ENCODE measurements at places on chromosomes 16 and 17.

- DNase-seq, result no peak
Measured at GRCh38 chr16:1026057-1026783, 44.6 kb downstream of the SOX8 start.

- no peak for DNase-seq
Measured at GRCh38 chr17:77877036-77877435, 81.5 kb upstream of the TNRC6C start.

DNA sequence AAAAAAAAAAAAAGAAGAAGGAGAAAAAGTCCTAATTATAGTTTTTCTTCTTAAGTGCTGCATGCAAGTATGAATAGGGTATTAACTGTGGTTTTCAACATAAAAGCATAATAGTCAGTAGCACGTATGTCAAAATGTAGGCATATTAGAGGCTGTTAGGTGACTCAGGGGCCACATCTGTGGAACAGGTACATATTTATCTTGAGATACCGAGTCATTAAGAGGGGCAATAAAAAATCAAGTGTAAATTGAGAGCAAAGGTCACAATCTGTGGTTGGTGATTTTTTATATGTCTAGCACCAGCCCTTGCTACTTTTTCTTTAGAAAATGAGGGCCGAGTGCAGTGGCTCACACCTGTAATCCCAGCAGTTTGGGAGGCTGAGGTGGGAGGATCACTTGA is 1113.8 kb upstream of the RBFOX1 start:
- no peak for DNase-seq

GRCh38 chr17:7113273-7114071 is 1.1 kb downstream of the ASGR2 start:
- no peak for DNase-seq

- DNase-seq, result no peak
Measured at GRCh38 chr17:20074489-20074888, 65.3 kb downstream of the SPECC1 start.

DNA sequence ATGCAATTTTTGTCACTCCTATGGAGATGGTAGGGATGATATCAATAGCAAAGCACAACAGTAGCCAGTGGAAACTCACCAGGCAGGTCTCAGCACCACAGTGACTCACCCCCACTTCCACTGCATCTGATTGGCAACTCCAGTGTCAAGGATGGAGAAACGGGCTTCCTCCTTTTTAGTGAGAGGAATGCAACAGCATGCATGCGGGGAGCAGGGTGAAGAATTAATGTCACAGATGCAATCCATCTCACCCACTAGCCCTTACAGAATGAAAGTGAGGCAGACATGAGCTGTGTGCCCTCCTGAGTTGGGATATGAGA is 467.0 kb upstream of the C16orf82 start:
- DNase-seq, result no peak

GRCh38 chr17:42673266-42673884 is 3.4 kb downstream of the PLEKHH3 start:
- no peak for DNase-seq

- no peak for DNase-seq
Measured at GRCh38 chr16:11329071-11329491, 16.2 kb upstream of the RMI2 start.

Data from fibroblast of skin of left quadriceps (primary cell).